Activated CD8-positive, alpha-beta memory T cell treated with anti-CD3 and anti-CD28 coated beads for 1 hour (primary cell): ENCODE measurements at places on chromosomes 6 and 20.

- DNase-seq = no peak
These were observed 195.4 kb downstream of the BTBD3 start for GRCh38 chr20:12113075-12113467.

DNA sequence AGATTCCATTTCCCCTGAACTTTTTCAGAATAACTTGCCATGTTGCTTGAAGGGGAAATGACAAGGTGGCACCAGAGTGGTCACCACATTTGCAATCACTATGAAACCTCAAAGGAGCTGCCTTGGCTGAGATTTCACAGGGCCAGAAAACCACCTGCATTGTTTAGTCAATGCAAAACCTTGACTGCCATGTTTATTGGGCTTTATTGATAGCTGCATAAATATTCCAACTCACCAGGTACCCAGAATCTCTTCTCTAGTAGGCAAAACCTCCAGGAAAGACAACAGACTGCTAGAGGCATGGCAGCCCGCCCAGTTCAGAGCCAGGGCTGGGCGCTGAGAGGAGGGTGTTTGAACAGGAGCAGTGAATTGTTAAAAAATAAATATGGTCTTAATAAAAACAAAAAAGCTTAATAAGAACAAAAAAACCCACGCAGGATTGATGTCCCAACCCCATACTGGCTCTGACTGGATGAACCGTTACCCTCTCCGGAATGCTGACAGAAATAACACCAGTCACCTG lies 375.6 kb downstream of the ZFAND3 start:
- no peak for DNase-seq

DNA sequence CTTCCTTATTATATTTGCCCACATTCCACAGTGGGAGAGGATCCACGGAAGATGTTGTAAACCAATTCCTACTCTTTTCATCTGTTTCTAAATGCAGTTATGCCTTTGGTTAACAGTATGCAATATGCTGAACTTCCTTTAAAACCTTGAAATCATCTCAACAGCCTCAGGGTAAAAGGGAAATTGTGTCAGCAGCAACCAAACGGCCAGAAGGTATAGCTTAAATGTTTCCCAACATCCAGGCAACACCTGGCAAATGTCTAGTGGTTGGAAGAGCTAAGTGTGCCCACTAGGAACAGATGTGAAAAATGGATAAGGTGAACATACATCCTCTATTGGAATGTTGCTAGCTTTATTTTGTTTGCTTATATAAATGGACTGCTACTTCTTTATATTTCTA lies 164.8 kb downstream of the FAXC start:
- DNase-seq = no peak

DNA sequence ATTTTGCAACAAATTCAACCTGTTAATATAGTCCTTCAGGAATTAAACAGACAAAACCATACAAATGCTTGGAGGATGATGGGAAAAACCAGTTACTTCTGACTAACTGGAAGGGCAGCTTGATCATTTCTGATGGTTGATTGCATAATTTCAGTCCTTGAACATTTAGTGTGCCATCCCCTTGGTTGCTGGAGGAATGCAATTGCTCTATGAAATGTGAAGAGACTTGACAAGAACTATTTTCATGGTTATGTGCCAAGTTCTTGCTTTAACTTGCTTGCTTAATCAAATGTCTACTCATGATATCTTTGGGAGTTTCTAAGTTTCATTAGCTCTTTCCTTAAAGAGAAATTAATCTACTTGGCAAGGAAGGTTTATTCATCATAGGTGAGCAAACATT lies 45.2 kb downstream of the ANKEF1 start:
- DNase-seq = no peak

- no peak for DNase-seq
These were observed 47.1 kb downstream of the ELMO2 start for GRCh38 chr20:46359233-46359751.

GRCh38 chr20:45100563-45101245 lies at the start of gene KCNS1:
Gene KCNS1 (minus strand): TSS chr20:45101127. CDS start chr20:45099236, 1,891 bp downstream.
- DNase-seq = no peak

DNA sequence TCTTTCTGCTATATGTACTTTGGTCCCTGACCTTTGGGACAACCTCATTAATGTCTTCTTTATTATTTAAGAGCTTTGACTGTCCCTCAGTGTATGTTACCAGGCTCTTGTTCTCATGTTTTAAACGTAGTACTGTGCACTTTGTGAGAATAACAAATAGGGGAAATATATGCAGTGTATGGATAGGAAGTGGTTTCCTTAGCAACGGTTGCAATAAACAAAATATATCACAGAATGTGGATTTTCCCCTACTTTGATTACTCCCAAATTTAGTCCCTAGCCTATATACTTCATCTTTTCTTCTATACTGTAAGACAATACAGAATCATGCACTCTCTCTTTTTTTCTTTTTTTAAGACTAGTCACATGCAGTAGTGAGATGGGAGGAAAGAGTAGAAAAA lies 123.8 kb upstream of the AKIRIN2 start:
- no peak for DNase-seq

DNA sequence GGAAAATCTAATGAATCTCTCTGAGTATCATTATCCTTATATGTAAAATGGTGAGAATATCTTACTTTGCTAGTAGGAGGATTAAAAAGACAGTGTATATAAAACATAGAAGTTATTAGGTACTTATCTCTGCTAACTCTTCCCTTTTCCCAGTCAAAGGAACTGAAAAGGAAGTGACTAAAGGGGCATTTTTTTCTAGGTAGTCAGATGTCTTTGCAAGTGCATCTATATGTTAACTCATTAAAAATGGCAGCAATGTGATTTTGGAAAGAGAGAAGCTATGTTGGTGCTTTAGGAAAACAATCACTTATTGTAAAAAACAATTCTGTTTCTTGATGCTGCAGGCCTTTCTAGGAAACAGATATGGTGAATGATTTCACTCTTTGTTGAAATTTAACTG lies 180.9 kb downstream of the SAMD5 start:
- no peak for DNase-seq

GRCh38 chr6:139530561-139530960 lies 156.1 kb upstream of the CITED2 start:
- DNase-seq = no peak

GRCh38 chr6:67361264-67361663 lies 1273.8 kb upstream of the ADGRB3 start:
- DNase-seq = no peak

DNA sequence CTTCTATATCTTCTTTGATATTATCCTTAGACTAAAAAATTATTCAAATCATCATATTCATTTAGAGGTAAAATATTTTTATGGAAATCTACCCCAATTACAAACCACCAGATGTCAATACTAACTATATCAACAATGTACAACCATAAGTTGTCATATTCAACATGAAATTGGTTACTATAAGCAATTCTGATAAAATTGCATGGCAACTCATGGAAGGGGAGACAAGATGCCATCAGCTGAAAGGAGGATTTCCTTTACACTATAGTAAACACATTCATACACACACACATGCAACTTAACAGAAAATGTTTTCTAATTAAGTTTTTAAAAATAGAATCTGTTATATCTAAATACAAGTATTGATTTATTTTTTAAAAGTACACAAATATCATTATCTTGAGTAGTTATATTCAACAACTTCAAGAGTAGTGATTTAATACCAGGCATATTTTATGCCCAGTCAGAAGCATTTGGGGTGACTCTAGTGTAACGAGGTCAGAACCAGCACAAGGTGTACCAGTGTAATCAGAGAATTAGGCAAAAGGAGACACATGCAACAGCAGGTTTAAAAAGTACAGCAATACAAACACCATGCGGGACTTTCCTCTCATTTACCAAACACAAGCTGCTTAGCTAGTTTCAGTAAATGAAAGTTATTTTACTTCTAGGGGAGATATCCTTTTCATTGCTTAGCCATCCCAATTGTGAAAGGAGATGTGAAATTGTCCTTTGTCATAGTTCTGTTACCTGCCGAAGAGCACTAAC lies 1.0 kb downstream of the FILIP1 start:
- DNase-seq = no peak

- no peak for DNase-seq
These were observed 3.9 kb downstream of the SDC4 start for GRCh38 chr20:45344168-45344860.
